ENCODE measurements at places on chromosomes 12 and 14.

DNA sequence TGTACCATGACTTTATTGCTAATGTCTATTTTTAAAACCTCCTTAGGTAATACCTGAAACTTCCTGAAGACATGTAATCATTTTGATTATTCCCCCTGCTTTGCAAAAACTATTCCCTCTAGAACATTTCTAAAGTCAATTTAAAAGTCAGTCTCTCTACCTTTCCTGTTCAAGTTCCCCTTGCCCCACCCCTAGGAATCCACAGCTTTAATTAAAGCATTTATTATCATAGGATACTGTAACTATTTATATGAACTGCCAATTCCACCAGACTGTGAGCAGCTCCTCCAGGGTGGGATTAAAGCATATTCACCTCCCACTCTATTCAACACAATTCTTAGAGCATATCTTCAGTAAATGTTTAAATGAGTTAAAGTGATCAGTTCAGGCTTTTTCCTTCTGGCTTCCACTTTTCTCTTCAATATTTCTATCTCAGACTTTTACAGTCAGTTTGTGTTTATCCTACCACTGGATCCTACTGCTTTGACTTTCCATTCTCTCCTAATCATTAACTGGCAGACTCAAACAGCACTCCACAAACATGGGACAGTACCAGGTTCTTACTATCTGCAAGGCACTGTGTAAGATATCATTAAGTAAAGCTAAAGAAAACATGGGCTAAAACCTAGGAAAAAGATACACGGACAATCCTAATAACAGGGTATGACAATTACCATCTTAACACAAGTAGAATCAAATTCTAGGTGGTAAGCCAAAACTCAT is 39.1 kb downstream of the PTPN21 start:
- no peak for DNase-seq

DNA sequence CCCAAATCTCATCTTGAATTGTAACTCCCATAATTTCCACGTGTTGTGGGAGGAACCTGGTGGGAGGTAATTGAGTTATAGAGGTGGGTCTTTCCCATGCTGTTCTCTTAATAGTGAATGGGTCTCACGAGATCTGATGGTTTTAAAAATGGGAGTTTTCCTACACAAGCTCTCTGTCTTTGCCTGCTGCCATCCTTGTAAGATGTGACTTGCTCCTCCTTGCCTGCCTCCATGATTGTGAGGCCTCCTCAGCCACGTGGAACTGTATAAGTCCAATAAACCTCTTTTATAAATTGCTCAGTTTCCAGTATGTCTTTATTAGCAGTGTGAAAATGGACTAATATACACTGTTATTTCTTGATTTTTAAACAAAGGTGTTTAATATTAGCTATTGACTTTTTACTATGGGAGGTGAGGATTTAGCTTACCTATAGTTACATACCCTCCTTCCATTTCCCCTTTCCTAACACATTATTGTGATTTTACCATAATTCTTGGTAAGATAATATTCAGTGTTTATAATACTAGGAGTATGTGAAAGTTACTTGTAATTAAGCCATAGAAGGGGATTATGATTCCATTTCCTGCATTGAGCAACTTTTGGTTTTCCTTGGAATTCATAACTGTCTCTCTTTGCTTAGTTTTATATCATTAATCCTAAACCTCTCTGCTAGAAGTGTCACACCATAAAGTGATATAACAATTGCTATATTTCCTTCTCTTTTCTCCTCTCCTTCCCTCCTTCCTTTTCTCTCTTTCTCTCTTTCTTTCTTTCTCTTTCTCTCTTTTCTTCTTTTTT is 151.0 kb upstream of the KRAS start:
- no peak for DNase-seq

DNA sequence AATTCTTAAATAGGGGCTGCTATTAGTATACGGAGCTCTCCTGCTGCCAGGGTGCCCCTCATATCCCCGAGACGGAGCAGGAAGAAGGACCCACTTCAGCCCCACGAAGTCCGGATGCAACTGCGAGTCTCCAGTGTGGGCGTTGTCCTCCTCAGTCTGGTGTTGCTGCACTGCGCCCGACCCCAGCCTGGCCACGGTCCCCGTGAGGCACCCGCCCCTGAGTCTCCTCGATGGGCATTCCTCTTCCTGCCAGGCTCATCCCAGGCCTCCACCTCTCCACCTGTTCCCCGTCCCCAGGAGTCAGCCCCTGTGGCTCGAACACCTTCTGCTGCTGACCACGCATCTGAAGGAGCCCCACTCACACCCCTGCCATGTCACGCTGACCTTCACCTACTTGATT is 68.1 kb upstream of the SFSWAP start:
- no peak for DNase-seq

DNA sequence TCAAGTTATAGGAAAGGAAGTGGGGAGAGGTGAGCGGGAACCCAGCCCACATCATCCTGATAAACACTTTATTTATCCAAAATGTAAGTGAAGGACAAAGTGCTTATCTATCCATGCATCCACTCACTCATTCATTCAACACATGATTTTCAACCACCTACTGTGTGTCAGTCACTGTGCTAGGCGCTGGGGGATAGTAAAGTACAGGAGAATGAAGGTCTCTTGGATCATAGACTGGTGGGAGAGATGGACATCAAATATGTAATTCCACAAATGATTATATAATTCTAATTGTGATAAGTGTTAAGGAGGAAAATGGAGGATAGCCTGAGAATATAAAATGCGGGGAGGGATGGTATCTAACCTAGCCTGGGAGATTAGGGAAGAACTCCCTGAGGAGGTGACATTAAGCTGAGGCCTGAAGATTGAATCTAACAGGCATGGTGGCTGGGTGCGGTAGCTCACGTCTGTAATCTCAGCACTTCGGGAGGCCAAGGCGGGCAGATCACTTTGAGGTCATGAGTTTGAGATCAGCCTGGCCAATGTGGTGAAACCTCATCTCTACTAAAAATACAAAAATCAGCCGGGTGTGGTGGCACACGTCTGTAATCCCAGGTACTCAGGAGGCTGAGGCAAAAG is 41.3 kb upstream of the CHST11 start:
- DNase-seq, result no peak

GRCh38 chr14:102210421-102211042 is 70.8 kb downstream of the WDR20 start:
- DNase-seq, result peak; percentile 5

- DNase-seq, result no peak
Observed at GRCh38 chr12:56261503-56262232, 3.5 kb upstream of the ANKRD52 start.

DNA sequence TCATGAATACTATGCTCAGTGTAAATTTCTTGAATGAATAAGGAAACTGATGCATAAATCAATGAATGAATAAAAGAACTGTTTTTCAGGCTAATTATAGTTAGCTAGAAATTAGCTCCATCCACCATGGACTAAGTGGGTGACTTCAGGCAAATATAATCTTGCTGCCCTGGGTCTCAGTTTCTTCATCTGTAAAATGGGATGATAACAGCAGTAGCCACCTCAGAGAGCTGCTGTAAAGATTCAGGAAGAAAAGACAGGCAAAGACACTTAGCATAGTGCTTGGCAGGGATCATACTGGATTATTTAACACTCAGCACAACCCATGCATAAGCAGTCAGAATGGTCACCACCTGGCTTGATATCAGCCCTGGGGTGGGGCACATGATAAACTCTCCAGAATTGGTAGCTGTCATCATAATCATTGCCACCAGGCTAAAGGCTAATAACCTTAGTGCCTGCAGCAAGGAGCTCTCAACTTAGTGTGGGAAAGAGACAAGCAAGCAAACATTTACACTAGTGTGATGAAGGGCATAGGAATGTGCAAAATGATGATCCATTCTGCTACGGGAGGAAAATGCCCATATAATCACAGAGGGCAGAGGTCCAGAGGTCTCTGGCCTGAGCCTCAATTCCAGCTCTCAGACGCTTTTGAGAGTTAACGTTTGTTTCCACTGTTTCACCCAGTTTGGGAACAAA is 234.7 kb upstream of the TBX3 start:
- DNase-seq, result no peak

GRCh38 chr12:70240673-70241072 is 2.6 kb upstream of the CNOT2 start:
- no peak for DNase-seq

- DNase-seq, result no peak
Observed at GRCh38 chr12:53969588-53970259, 3.2 kb upstream of the HOXC11 start.

DNA sequence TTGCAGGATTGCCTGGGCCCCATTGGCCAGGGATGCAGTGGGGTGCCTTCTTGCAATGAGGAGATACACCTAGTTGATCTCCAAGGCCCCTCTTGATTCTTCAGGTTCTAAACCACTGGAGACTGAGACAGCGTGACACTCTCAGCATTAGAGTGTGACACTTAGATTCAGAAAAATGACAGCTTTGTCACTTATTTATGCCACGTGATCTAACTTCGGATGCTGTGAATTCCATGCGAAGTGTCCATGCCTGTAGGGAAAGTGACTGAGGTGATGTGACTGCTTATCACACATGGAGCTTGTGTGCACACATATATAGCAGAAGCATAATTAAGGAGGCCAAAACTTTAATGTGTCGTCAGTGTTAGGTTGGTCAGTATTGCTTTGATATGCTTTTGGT is 30.4 kb downstream of the FBXW8 start:
- DNase-seq, result no peak

- no peak for DNase-seq
Observed at GRCh38 chr12:13085968-13086686, 17.3 kb downstream of the GSG1 start.

- peak; percentile 12 for DNase-seq
Observed at GRCh38 chr12:5171701-5172100, 128.0 kb downstream of the KCNA5 start.

- peak; percentile 37 for DNase-seq
Observed at GRCh38 chr12:109870648-109871047, 9.7 kb downstream of the GLTP start.

GRCh38 chr12:126607867-126608266 is 1542.6 kb downstream of the AACS start:
- no peak for DNase-seq

- DNase-seq, result no peak
Observed at GRCh38 chr12:67813456-67813904, 164.9 kb downstream of the DYRK2 start.

DNA sequence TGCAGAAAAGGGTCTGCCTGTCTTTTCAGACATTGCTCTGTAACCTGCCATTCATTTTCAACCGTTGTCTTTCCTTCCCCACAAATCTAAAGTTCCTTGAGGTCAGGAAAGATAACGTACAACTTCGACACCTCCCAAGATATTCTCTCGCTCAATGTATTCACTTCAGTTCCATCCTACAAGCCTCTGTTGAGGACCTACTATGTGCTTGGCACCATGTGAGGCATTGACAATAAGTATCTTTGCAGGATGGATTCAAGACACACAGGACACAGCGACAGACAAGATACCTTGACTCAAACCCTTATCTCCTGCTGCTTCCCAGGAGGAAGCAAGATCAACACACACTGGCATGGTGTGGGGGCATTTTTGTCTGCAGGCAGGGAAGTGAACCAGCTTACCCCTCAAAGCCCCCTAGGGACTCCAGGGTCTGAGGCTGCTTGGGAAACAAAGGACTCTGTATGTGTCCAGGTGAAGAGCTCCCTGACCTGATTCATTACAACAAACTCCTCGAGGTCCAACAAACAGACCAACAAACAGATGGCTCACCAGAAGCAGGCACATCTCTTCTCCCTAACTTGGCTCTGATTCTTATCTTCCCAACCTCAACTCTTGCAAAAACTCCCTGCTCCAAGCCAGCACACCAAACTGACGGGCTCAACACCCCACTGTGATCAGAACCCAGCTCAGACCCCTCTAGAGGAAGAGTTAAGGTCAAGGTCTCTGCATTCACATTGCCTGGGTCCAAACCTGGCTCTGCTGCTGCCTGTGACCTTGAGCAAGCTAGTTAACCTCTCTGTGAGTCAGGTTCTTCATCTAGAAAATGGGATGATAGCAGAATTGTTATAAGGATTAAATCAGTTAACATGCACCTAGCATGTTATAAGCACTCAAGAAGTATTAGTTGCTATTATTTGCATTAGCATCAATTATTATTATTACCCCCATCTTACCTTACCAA is 6.3 kb downstream of the NUAK1 start:
- DNase-seq, result no peak

DNA sequence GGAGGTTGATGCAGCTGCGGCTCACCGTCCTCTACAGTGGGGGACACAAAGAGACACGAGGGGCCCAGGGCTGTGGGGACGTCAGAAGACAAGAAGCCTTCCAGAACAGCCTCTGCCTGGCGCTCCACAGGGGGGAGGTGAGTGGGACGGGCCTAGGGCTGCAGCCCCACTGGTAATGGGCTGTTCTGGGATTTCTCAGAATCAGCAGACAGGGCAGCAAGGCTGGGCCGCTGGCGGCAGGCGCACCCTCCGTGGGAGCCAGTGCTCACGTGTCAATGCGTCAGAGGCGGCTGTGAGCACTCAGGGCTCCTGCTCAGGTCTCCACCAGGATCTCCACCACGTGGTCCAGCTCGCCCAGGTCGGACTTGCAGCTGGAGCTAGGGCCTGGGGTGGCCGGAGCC is 10.0 kb downstream of the CDCA4 start:
- DNase-seq, result no peak

- DNase-seq, result no peak
Observed at GRCh38 chr14:104678901-104679705, 10.3 kb upstream of the INF2 start.

DNA sequence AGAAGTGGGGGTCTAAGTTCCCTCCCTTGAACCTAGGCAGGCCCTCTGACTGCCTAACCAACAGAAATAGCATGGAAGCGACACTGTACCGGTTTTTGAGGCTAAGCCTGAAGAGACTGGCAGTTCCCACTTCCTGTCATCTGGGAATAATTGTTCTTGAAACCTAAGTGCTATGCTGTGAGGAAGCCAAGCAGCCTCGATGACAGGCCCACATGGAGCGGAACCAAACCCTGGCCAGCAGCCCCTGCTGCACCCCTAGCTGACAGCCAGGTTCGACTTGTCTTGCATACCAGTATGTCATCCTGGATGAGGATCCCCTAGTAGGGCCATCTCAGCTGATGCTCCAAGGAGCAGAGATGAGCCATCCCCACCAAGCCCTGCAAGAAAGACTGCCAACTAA is 6.4 kb upstream of the GPR68 start:
- DNase-seq, result no peak

DNA sequence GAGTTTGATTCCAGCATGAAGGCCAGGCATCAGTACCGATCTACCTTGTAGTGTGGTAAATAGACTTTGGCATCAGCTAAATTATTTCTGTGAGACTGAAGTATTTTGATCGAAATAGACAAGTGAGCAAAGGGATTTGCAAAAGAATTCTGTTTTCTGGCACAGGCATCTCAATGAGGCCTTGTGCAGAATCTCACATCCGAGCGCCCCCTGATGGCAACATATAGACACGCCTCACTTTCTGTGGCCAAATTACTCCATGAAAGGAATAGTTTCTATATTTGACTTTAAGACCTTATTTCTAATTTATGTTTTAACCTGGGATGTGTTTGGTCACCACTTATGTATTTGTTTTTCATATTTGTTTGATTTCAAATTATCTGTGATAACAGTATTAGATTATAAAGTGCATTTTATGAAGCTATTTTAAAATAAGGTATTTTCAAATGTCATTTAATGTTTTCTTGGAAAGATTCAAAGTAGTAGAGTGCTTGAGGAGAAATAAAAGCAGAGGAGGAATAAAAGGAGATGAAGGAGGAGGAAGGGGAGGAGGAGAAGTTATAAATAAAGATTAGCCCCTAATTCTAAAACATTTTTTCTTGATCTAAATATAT is 731.9 kb downstream of the NRXN3 start:
- peak; percentile 9 for DNase-seq

Measured in inflammatory macrophage treated with lipopolysaccharide for 1 hour (primary cell).